Right ventricle myocardium inferior (tissue), 1 donor: ENCODE measurements at places on chromosomes 11 and 22. TPM values are rescaled to one million over a fixed set of nuclear protein-coding genes. Genes with fewer than 3 reads are reported as not detected.

- no peak for DNase-seq
Measured at GRCh38 chr11:128840783-128841182, 26.3 kb downstream of the KCNJ1 start.

DNA sequence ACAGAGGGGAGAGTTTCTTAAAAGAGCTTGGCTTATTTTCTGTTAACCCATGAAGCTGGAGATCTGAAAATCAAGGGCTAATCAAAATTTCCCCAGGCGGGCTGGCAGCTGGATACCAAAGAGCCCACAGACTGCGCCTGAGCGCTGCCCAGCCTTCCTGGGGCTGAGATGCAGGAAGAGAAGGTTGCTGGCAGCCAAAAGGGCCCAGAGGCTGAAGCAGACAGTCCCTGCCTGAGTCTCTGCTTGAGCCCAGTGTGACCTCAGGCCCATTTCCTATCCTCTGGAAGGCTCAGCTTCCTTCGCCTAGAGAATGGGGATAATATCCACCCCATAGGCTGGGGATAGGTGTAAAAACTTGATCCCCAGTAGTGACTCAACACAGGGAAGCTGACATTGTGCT lies 49.1 kb downstream of the ARRB1 start:
- DNase-seq = no peak

DNA sequence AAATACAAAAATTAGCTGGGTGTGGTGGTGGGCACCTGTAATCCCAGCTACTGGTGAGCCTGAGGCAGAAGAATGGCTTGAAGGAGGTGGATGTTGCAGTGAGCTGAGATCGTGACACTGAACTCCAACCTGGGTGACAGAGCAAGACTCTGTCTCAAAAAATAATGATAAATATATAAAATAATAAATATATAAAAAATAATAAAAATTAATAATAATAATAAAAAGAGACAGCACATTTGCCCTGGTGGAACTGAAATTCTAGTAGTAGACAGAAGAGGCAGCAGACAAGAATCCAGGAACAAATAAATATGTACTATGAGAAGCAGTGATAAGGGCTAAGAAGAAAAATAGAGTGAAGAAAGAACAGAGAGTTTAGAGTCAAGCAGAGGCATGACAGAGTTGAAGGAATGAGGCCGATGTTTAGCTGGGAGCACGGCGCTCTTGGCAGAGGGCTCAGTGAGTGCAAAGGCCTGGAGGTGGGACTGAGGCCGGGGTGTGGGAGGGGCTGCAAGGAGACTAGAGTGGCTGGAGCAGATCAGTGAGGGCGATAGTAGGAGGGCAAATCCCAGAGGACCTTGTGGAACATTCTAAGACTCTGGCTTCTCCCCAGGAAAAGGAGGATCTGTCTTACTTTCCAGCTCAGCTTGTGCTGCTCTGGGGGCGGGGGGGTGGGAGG lies 410.3 kb downstream of the MN1 start:
- peak; percentile 80 for DNase-seq

IL10RA gene
- total RNA-seq = 7.2 TPM

XPNPEP3 gene
- 23.7 TPM for total RNA-seq

MUC2 gene
- not detected for total RNA-seq

DNA sequence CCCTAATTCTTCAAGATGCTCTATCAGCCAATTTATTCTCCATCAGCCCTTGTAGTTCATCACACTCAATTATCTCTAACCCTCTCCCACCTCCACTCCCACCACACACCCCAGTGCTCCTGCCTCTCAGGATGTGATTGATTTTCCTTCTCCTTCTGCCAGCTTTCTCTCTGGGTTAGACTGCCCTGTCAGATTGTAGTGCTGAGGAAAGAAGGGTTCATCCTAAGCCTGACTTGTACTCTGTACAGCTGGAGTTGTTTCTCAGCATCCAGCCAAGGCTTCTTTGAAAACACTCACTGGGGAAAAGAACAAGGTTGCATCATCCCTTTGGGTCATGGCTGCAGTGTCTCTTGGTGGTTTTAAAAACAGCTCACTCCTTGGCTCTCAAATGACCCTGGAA lies 61.2 kb downstream of the CECR2 start:
- DNase-seq = no peak

DNA sequence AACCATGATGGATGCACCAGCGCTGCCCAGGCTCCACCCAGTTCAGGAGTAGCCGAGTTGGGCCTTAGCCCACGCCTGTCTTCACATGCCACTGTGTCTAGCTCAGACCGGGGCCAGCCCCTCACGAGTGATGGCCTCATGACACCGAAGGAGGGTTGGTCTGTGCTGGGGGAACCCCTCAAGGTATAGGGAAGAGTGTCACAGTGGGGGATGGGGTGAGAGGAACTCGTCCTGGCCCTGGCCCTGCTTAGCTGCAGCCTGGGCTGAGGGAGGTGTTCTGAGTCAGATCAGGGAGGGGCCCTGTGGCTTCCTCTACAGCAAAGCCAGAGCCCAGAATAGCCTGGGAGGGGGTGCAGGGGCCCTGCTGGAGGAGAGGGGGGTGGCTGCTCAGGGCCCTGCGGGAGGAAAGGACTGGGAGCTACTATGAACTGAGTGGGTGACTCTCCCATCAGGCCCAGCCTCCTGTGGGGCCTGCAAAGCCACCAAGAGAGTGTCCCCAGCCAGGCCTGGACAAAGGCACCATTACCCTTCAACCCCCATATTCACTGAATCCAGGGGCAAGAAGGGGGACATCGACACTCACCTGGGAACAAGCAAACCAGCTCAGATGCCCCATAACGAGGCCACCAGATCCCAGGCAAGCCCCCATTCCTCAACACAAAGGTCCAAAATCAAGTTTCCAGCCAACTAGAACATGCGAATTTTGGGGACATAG lies 41.2 kb downstream of the IGLL5 start:
- DNase-seq = peak; percentile 68

YDJC gene
- total RNA-seq = 5.4 TPM

- DNase-seq = no peak
Measured at GRCh38 chr11:128714881-128715280, 21.0 kb downstream of the FLI1 start.

DNA sequence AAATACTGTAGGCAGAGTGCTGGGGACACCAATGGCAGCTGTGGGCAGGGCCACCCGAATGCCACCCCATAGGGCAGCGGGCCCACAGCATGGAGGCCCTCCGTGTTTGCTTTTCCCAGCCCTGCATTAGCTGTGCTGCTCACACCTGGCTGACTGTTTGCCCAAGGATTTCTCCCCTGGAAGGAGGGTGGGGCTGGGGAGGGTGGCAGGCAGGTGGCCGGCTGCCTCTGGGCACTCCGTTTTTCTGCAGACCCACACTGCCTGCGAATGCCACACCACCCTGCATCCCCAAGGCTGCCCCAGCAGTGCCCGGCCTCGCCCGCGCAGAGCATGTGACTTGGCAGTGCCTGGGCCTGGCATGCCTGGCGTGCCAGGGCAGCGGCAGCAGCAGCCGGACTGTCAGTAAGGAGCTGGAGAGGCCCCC lies 19.6 kb downstream of the DAGLA start:
- no peak for DNase-seq

CDC42EP2 gene
- total RNA-seq = 16.7 TPM

CDC42BPG gene
- total RNA-seq = 0.16 TPM

GRCh38 chr11:66912911-66913310 lies 45.3 kb downstream of the PC start:
- no peak for DNase-seq

ALDH3B2 gene
- total RNA-seq = not detected

- DNase-seq = no peak
Measured at GRCh38 chr22:46672731-46673130, 52.5 kb downstream of the GRAMD4 start.

MAML2 gene
- 5.2 TPM for total RNA-seq

GRCh38 chr11:19200410-19201201 lies 1.2 kb downstream of the CSRP3 start:
- DNase-seq = no peak

DNA sequence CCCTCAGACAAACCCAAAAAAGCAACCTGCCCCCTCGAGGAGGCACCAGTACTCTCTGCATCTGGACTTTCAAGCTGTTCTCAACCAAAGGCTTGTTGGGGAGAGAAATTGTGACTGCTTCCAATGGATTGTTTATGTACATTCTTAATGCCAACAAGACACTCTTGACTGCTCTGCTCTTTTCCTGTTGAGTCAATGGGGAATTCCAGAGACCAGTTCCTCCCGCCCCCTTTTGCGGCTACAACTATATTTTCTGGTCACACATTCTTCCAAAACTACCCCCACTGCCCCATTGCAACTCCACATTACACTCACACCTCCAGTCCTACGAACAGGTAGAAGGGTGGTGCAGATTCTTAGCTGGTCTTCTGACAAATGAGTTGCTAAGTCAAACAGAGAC lies 187.0 kb downstream of the DSCAML1 start:
- no peak for DNase-seq

OR9G4 gene
- not detected for total RNA-seq

PGA4 gene
- not detected for total RNA-seq

- no peak for DNase-seq
Measured at GRCh38 chr11:58625826-58626460, 3.5 kb downstream of the CNTF start.

HEPHL1 gene
- total RNA-seq = not detected

DNA sequence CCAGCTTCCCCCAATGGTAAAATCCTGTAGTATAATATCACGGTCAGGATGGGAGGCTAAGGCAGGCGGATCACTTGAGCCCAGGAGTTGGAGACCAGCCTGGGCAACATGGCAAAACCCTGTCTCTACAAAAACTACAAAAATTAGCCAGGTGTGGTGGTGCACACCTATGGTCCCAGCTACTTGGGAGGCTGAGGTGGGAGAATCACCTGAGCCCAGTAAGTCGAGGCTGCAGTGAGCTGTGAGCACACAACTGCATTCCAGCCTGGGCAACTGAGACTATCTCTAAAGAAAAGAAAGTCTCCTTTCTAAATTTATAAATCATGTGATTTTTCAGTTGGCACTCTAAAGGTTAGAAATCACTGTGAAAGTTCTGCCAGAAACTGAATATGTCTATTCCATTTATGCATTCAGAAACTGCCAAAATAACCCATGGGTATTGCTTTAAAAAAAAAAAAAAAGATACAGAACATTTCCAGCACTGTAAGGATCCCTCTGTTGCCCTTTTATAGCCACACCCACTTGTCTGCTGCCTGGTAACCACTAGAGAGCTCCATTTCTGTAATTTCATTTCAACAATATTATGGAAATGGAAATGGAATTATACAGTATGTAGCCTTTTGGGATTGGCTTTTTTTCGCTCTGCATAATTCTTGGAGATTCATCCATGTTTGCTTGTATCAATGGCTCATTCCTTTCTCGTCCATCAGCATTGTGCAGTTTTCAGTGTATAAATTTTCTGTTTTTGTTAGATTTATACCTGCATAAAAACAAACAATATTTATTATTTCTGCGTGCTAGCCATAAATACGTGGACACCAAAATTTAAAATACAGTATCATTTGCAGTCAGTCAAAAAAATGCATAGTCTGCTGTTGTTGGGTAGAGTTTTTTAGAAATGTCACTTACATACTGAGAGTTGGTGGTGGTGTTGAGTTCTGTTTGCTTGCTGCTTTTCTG lies 9.4 kb downstream of the CDC45 start:
- no peak for DNase-seq

SPI1 gene
- 14.6 TPM for total RNA-seq

DNA sequence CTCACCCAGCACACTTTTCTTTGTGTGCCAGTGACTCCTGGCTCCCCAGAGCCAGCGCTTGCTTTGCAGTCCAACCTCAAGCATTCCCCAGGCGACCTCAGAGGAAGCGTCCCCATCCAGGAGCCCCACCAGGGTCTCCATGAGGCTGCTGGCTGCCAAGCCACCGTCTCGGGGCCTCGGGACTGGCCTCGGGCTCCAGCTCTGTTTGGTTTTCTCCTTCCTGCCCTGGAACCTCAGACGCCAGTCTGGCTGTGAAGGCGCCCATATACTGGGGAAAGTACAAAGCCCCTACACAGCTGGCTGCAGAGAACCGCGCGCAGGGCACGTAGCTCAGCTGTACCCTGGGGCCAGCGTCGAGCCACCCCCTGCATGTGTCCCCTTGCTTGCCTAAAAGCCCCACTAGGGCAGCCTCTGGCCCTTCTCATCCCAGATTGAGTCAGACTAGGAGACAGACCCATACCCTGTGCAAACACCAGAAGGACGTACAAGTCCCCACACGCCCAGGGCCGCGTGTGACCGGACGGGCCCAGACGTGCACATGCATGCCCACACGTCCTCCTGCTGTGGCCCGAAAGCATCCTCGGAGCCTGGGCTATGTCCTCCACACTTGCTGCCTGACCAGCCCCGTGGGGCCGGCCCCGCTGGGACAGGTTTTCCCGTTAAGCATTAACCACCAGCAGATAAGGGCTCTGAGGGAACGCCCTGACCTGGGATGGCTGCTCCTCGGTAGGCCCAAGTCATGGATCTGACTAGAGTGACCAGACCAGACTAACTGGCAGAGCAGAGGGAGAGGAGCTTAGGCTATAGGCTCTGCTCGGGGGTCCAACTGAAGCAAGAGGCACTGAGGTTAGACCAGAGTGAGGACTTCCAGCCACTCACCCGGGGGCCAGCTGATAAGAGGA lies 4.2 kb upstream of the SYT8 start:
- peak; percentile 53 for DNase-seq

ELF5 gene
- not detected for total RNA-seq

DNA sequence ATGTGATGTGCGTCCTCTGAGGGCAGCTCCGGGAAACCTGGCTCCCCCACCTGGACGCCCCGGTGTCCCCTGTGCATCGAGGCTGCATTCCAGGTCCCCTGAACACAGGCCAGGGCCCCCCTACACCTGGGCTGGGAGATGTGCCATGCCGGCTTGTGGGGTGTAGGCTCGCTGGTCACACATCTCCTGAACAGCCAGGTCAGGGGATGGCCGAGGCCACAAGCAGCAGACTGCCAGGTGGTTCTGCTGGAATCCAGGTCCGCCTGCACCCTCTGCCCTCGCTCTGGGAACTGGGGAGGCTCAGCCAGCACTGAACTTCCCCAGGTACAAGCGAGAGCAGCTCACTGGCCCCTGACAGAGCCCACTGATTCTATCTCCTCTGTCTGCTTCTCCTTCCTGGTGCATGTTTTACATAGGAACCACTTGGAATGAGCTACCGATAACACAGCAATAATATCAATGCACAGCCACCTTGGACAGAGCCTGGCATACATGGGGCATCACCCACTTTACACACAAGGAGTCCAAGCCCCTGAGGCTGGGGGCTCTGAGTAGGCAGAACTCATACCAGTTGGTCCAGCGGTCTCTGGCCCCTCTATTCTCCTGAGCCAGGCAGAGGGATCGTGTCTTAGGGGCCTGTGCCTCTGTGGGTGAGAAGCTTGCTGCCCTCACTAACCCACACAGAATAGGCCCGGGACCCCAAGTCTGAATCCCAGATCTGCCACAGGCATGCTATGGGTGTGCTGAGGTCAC lies 46.8 kb downstream of the TBX1 start:
- DNase-seq = no peak

DNA sequence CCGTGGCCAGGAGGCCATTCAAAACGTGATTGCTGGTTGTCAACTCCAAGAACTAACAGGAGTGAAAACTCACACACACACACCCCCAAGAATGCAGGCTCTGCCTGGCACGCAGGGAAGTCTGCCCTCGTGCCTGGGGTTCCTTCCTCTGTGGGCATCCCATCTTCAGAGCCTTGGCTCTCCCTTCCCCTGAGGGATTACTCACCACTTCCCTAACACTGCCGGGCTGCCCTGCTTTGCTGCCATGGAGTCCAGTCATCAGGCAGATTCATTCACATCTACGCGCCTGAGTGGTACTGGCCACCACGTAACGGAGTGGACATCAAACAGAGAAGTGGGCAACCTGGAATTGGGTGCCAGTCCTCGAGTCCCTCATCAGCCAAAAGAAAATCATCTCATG lies 120.7 kb upstream of the TMEM45B start:
- no peak for DNase-seq

C11orf86 gene
- total RNA-seq = not detected

GRCh38 chr22:45575607-45576272 lies 73.1 kb downstream of the FBLN1 start:
- no peak for DNase-seq

FAM83F gene
- 6.1 TPM for total RNA-seq

GRCh38 chr11:56923116-56923515 lies 65.6 kb upstream of the OR5AK2 start:
- DNase-seq = no peak

OR2D2 gene
- total RNA-seq = not detected
